Muscle of back (tissue), 13 donors: ENCODE measurements at places on chromosomes 7 and 10. TPM values are rescaled to one million over a fixed set of nuclear protein-coding genes. Genes with fewer than 3 reads are reported as not detected.

Gene KCND2
- polyA plus RNA-seq: 1.3 TPM

Gene CYP3A4
- not detected for polyA plus RNA-seq

Gene AZGP1
- 0.79 TPM for polyA plus RNA-seq

Gene SYT15B
- polyA plus RNA-seq: 0.15 TPM

Gene C1QL3
- 1.2 TPM for polyA plus RNA-seq

Gene LDB3
- 906 TPM for polyA plus RNA-seq

Gene MOGAT3
- polyA plus RNA-seq: not detected

Gene DNAJC12
- 9.5 TPM for polyA plus RNA-seq

Gene ACSM6
- not detected for polyA plus RNA-seq

Gene C7orf57
- 0.11 TPM for polyA plus RNA-seq

GRCh38 chr7:67608806-67609205 lies 612.2 kb downstream of the TYW1 start:
- DNase-seq: no peak

GRCh38 chr10:48406204-48406603 lies 99.7 kb downstream of the MAPK8 start:
- no peak for DNase-seq

GRCh38 chr10:1559761-1560160 lies 177.6 kb downstream of the ADARB2 start:
- no peak for DNase-seq

- DNase-seq: peak; percentile 69
Observed at GRCh38 chr10:58672845-58673244, 160.2 kb downstream of the BICC1 start.

DNA sequence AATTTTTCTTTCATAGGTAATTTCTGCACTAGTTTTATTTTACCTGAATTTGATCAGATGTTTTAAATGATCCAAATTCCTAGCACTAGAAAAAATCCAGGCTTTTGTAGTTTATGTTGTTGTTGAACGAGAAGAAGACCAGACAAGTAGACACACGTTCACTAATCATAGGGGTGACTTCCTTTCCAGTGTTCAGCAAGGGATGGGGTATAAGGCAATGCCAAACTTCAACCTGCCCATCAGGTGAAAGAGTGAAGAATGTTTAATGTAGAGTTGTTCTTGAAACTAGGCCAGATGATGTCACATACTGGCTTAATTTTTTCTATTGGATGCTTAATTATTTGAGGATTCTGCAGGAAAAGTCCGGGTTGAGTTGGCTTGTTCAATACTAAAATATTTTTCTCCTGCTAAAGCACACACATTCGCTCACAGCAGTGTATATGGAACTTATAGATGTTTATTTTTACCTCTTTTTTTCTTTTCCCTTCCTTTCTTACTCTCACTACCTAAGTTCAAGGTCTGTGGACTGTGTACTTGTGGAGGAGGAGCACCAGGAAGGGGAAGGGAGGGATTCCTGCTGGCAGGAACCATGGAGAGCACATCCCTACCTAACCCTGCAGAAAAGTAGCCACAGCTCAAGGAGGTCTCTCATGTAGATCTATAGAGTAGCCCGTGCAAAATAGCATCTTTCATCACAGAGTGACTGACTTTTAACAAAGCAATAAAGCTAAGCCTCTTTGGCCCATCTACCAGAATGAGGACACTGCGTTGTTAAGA lies 23.1 kb upstream of the AKR1E2 start:
- DNase-seq: no peak

DNA sequence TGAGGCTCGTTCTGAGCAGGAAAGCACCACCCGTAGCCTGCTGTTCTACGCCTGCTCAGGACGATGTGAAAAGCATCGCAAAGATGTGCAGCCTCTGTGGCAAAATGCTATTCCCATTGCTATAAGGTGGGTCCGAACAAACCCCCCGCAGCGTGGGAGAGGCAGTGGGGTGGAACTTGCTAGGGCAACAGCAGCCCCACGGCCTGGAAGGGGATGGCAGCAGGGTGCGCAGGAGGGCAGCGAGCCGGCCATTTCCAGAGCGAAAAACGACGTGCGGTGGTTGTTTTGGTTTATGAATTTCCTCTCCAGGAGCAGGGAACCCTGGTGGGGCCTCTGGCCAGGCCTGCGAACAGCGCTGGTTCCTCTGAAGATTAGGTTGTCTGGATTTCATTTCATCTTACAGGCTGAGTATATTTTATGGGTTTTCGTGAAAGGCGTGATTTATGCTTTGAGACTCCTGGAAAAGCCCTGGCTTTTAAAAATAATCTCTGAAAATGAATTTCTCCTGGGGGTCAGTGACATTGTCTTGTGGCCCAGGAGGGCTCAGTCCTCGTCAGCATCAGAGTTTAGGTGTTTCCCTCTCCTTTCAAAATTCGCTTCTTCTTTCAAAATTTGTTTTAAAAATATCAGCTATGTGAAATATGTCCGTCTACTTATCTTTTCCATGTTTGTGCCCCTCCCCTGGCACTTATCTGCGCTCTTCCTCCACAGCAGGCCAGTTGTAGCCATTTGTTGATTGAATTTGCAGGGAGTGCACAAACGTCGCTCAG lies 42.3 kb upstream of the UBE3C start:
- DNase-seq: peak; percentile 2

DNA sequence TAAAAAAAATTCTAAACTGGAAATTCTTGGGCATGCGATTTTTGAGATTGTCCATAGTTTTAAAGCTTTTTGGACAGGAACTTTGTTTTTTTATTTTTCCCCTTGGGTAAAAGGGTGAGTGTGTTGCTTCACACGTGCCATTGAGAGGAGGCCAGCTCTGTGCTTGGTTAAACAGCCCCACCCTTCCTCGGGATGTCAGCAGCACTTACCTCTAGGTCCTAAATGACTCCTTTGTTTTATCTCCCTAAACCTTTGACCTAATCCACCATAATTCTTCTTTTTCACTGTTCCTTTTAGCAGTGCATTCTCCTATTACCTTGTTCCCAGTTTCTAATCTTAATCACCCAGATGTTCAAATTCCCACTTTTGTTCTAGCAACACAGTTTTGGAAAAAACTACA lies 83.5 kb downstream of the SEMA3D start:
- DNase-seq: no peak

- no peak for DNase-seq
Observed at GRCh38 chr7:29636009-29636351, 72.3 kb downstream of the PRR15 start.

GRCh38 chr7:5217851-5218331 lies 27.9 kb downstream of the WIPI2 start:
- no peak for DNase-seq

- no peak for DNase-seq
Observed at GRCh38 chr7:101857358-101857811, 40.0 kb downstream of the CUX1 start.

DNA sequence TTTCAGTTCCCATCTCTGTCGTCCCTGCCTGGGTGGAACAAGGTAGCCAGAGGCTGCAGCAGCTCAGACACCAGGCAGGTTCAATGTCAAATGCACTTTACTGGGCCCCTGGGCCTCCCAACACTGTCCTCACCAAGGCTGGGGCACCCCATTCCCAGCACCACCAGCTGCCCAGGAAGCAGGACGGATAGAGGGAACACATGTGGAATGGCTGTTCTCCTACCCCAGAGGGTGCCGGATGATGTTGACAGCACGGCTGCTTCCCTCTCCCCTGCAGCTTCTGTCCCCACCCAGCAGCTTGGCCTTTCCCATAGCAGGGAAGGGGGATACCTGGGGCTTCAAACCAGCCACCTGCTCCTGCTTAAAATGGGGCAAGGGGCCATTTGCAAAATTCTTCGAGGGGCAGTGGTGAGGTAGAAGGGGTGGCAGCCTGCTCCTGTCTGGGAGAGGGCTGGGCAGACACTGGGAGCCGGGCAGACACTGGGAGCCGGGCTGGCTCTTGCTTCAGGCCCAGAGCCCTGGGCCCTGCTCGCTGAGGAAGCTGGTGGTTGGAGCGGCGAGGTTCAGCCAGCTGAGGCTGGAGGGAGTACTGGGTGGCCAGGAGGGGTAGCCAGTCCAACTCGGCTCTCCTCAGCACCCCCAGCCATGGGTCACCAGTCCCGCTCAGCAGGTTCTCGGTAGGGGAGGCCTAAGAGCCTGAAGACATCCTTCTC lies 9.1 kb downstream of the POLL start:
- DNase-seq: no peak

DNA sequence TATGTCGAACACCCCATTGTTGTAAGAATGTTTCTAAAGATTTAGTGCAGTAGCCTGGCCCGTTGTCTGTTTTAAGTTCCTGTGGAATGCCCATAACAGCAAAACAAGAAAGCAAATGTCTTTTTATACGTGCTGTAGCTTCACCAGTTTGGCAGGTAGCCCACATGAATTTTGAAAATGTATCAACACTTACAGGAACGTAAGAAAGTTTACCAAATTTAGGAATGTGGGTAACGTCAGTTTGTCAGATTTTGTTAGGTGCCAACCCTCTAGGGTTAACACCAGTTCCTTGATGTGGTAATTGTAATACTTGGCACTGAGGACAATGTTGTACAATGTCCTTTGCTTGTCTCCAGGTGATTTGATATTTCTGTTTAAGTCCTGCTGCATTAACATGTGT lies 3.2 kb upstream of the GIMAP4 start:
- no peak for DNase-seq

DNA sequence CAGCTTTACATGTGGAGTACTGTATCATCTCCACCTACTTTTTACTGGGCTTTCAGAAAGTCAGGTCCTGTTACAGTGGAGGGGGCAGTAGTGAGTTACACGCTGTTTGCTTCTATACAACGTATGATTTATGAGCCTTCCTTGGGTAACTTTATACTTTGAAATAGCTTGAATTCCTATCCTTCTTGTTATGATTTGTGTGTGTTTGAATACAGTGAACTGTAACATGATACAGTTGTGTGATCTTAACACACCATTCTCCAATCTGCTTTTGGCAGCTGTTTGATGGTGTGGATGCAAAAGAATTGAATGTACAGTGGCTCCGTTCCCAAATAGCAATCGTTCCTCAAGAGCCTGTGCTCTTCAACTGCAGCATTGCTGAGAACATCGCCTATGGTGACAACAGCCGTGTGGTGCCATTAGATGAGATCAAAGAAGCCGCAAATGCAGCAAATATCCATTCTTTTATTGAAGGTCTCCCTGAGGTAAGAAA lies 41.7 kb downstream of the SP8 start:
- DNase-seq: peak; percentile 61

DNA sequence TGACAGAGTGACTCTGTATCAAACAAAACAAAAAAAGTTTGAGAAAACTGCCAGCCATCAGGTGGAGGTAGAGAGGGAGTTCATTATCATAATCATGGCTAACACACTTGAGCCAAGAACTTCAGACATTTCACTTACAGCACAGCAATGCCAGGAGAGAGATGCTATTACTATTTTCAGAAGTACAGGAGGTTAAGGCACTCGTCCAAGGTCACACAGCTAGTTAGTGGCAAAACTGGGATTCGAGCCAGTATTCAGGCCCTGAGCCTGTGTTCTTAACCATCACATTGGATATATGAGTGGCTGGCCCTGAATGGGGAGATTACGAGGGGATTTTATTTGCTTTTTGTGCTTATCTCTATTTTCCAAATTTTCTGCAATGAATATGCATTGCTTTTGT lies 24.8 kb upstream of the UNC5B start:
- no peak for DNase-seq

- DNase-seq: no peak
Observed at GRCh38 chr10:108653531-108653930, 1269.8 kb downstream of the XPNPEP1 start.

DNA sequence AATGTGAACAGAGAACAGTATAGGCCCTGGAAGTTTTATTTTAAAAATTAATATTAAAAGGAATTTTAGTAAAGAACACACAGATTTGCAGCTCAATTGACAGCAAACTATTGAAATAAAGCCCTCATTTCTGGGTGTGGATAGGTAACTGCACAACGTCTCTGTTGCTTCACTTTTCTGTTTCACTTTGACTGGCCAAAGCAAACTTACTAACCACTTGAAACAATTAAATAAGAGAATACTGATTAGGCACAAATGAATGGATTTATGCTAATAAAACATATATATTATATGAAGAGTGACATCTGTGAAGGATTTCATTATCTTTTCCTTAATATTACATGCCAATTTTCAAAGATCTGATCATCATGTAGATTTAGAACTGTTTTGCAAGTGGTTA lies 11.9 kb downstream of the ZNF804B start:
- DNase-seq: no peak

DNA sequence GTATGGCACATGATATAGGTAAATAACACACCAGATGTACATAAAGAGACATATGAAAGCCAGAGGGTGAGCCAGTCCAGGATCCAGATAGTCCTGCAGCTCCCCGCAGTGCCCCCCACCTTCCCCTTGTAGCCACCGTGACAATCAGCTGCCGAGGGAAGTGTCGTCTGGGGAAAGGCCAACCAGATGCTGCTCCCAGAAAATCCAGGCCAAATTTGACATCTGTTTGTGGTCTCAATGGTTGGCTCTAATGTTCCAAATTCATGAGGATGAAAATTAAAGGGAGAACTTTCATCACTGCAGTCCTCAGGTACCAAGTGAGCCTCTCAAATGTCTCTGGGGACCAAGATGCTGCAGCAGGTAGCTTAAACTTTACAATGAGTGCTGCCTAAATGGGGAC lies 210.3 kb downstream of the PTEN start:
- no peak for DNase-seq

DNA sequence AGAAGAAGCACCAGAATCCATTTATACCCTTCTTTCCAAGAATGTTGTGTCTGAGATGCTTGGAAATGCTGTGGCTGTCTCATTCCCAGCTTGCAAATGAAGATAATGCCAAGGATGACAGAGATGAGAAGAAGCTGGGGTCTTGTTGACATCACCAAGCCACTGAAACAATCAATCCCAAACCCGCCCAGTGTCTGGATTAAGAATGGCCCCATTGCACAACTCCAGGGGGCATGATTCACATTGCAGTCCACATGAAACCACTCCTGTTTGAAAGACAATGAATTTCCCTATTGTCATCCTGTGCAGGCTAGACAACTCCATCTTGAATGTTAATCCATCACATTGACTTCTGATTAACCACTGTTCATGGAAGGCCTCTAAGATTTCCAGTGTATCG lies 28.6 kb downstream of the SORBS1 start:
- no peak for DNase-seq
